ENCODE measurements at places on chromosomes 3 and 15.

DNA sequence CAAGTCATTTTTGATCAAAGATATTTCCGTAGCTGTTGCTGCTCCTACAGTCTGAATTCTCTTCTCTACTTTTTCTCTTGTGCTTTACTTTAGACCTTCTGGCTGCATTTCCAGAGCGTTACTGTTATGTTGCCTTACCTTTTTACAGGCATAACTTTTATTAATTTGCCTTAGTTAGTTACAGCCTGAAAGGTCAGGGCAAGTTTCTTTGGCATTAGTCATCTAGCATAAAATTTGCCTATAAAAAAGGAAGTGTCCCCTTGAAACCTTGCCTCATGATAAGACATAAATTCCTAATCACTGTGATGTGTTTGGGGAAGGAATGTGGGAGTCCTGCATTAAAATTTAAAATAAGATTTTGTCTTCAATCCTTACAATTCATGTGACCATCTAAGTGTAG lies 618.5 kb downstream of the NR2F2 start:
- DNase-seq = no peak

GRCh38 chr3:172171396-172172075 lies 132.2 kb downstream of the FNDC3B start:
- no peak for DNase-seq

- no peak for DNase-seq
Observed at GRCh38 chr3:114112696-114113095, 56.2 kb downstream of the QTRT2 start.

DNA sequence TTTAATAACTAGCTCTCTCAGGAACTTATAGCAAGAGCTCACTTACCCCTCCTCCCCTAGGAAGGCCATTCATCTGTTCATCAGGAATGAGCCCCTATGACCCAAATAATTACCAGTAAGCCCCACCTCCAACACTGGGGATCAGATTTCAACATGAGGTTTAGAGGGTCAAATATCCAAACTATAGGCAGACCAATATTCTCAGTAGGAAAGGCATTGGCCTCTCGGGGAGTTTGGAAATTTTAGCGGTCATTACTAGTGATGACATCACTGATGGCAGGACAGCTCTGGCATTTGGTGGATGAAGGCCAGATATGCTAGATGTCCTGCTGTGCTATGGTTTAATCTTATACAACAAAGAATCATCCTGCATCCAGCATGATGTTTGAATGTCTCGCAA lies 15.2 kb upstream of the CD47 start:
- no peak for DNase-seq

DNA sequence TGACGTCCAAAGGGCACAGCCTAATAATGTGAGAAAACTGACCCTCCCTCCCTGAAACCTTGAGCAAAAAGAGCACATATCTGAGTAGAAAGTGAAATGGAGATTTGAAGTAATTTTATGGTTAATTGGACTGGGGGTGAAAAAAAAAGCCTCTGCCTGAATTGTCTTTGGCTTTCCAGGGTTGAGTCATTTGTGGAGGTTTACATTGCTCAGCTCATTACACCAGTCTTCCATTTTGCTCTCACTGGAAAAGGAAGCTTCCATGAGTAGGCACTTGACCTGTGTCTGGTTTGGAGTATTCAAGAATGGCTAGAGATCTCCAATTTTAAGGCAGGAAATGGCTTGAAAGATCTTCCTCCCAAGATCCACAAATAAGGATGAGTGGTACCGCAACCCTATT lies 273.9 kb downstream of the PDCD6IP start:
- no peak for DNase-seq

- DNase-seq = no peak
Observed at GRCh38 chr3:169456900-169457299, 206.6 kb downstream of the MECOM start.

- no peak for DNase-seq
Observed at GRCh38 chr3:13513913-13514517, 33.9 kb downstream of the HDAC11 start.

GRCh38 chr3:120368172-120368571 lies 19.0 kb upstream of the LRRC58 start:
- DNase-seq = no peak

GRCh38 chr3:46112984-46113383 lies 85.7 kb upstream of the XCR1 start:
- no peak for DNase-seq

DNA sequence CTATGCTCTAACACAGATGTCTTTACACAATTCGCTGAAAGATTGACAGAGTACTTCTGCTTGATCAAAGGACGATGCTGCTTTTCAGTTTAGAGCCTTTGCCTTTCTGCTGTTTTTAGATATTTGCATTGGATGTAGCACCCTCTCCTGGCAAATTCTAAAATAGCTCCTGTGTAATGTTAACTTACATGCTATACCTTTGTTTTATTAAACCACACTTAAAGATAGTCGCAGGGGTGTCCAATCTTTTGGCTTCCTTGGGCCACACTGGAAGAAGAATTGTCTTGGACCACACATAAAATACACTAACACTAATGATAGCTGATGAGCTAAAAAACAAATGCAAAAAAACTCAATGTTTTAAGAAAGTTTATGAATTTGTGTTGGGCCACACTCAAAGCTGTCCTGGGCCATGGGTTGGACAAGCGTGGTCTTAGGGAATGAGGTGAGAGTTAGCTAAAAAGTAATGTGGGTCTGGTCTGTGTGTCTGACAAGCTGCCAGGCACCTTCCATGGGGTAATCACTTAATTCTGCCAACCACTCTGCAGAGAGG lies 62.9 kb downstream of the ATG7 start:
- DNase-seq = peak; percentile 49

- no peak for DNase-seq
Observed at GRCh38 chr3:157107644-157108133, 52.3 kb downstream of the CCNL1 start.

DNA sequence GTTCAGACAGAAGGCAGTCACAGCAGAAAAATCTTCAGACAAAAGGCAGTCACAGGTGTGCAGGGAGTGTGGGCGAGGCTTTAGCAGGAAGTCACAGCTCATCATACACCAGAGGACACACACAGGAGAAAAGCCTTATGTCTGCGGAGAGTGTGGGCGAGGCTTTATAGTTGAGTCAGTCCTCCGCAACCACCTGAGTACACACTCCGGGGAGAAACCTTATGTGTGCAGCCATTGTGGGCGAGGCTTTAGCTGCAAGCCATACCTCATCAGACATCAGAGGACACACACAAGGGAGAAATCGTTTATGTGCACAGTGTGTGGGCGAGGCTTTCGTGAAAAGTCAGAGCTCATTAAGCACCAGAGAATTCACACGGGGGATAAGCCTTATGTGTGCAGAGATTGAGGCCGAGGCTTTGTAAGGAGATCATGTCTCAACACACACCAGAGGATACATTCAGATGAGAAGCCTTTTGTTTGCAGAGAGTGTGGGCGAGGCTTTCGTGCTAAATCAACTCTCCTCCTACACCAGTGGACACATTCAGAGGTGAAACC lies 27.6 kb downstream of the ZNF589 start:
- peak; percentile 46 for DNase-seq

DNA sequence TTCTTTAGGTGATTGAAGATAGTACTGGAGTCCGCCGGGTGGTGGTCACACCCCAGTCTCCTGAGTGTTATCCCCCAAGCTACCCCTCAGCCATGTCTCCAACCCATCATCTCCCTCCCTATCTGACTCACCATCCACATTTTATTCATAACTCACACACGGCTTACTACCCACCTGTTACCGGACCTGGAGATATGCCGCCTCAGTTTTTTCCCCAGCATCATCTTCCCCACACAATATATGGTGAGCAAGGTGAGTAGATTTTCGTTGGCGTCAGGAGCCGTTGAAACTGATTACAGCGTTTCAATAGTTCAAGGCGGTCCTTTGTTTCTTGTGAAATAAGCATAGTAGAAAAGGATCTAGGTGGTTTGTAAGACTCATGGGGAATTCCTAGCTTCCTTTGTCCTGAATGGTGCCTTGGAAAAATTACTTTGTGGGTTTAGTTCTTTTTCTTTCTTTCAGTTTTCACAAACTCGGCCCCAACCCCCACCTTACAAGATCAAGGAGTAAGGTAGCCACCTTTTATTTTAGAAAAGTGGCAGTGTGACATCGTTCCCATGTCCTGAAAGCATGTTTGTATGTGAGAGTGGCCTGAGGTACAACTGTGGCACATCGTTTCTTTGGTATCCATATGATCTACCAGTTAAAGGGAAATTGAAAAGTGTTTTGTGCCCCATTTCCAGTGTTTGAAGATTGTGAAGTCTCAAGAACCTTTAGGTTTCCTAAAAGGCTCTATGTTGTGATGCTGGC lies 200.6 kb downstream of the GHSR start:
- no peak for DNase-seq

DNA sequence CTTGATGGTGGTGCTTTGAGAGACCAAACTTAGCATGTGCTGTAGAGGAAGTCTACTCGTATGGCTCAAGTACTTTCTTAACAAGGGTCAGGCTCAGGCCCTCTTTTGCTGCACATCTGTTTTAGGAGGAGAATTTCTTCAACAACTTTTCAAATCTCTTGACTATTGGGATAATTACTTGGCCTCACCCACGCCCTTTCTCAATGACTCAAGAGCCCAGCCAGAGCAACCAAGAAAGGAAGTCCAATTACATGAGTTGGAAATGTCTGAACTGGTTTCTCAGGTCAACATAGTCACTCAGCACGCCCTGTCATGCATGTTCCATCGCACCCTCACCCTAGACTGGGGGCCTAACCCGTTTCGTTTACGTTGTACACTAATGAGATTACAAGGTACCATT lies 44.8 kb upstream of the UMPS start:
- DNase-seq = no peak

GRCh38 chr3:165195640-165196576 lies at the start of gene SLITRK3:
TSS of gene SLITRK3 (minus strand) at chr3:165196384. CDS start at chr3:165190830, 5,554 bp downstream.
- no peak for DNase-seq

DNA sequence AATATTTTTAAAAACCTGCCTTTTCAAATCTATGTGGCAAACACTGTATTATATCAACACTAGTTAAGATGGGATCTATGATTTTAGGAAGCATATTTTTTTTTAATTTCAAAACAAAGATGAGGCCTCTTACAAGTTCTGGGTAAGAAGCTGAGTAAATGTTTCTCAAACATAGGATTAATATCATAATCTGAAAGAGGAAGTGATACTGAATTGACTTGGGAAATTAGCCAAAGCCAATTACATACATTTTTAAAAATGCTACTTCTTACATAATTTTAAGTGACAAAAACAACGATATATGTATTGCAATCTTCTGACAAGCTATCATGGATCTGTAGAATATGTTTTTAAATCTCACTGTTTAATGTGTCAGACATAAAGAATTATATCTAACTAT lies 135.1 kb upstream of the UBP1 start:
- DNase-seq = no peak

DNA sequence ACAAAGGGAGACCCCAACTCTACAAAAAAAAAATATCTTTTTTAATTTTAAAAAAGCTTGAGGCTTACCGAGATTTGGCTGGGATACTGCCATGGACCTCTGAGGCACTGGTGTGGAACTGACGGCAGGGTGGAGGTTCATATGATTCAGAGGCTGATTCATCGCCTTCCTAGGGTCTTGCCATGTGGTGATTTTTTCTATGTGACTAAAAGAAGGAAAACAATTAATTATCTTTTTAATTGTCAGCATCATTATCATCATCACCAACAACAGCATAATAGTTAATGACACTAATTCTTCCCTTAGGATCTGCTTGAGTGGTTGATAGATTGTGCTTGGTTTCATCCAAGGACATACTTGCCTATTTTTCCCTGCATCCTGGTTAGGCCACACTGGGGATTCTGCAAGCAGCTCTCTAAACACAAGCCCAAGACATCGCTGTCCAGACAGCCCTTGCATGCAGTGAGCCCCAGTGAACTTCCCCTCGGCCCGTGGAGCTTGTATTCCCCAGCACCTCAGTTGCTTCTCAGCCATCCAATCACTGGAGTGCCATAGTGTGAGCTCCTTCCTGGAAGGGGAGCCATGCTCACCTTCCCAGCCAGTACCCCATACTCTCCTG lies 84.9 kb downstream of the WWTR1 start:
- DNase-seq = no peak

DNA sequence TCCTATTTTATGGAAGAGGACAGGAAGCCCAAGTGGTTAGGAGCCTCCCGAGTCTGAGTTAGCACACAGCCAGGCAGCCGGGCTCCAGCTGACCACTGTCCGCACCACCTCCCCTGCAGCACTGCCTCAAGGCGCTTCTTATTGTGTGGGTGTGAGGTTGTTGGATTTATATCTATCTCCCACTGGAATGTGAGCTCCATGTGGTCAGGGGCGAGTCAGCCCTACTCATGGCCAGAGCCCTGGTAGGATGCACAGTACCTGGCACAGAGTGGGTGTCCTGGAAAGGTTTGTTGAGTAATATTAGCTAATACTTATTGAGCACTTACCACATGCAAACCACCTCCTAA lies 9.7 kb upstream of the FBLN2 start:
- DNase-seq = no peak
